ENCODE measurements at places on chromosomes 7 and 10.
A peak's percentile ranks its signal among the peaks of the same experiment; 100 is the strongest.

DNA sequence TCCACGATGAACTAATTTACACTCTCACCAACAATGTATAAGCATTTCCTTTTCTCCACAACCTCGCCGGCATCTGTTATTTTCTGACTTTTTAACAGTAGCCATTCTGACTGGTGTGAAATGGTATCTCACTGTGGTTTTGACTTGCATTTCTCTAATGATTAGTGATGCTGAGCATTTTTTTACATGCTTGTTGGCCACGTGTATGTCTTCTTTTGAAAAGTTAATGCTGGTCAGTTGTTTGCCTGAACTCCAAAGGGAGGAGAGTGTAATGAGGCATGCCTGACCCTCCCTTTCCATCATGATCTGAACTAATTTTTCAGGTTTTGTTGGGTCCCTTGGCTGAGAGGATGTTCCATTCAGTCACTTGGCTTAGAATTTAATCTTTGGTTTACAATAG, 50.7 kb upstream of the SVIL start:
- DNase-seq, result no peak

- no peak for DNase-seq
These were observed 55.3 kb downstream of the CHN2 start for GRCh38 chr7:29249860-29250259.

DNA sequence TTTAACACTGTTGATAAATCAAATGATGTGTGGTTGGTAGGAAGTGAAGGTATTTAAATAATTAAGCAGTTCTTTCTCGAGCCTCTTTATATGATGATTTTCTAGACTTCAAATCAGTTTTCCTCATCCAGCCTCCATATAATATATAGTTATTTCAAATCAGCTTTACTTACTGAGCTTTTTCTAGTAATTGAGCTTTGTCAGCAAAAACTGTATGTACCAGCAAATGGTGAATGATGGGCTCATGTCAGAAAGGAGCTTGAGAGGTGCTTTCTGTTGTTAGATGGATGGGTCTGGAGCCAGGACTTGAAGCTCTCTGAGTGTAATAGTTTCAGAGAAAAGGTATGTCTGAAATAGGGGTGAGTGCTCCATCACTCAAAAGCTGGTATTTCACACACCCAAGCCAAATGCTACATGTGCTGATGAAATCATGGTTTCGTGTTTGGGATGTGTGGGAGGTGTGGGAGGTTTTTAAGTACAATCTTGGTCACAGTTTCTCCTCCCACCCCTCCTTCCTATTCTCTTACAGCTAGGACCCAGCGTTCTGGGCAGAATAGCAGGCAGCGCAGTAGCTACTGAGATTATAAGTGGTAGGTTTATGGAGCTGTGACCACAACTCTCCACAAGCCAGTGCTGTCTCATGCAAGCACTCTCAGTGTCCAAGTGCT, 55.8 kb downstream of the LRMDA start:
- DNase-seq, result peak; percentile 71

GRCh38 chr7:131012477-131013031, 278.5 kb upstream of the KLF14 start:
- DNase-seq, result peak; percentile 37

- DNase-seq, result peak; percentile 62
These were observed 71.7 kb downstream of the ICA1 start for GRCh38 chr7:8190119-8190895.

GRCh38 chr10:49275896-49276295, 23.1 kb upstream of the C10orf71 start:
- no peak for DNase-seq

- DNase-seq, result no peak
These were observed 26.1 kb downstream of the CALML3 start for GRCh38 chr10:5550621-5551530.

GRCh38 chr10:116490028-116490662, 55.6 kb upstream of the PNLIP start:
- DNase-seq, result peak; percentile 21

DNA sequence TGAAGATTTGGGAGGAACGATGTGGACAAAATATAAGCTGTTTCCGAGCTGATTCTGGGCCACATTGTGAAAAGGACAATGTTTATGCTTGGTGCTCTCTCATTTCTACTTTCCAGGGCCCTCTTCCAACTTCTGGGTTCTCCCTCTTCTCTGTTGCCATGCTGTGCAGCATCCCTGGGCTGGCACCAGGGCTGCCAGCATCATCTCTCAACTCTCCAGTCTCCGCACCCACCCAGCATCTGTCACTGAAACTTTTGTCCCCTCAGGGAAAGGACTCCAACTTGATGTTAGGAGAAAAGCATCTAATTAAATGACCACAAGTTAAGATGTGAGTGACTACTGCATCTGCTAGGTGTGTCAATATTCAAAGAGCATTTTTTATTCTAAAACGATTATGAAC, 26.7 kb downstream of the CFAP58 start:
- DNase-seq, result no peak
